Epithelial cell of prostate (primary cell): ENCODE measurements at places on chromosomes 1 and 21.

GRCh38 chr21:44485254-44485793 is 30.0 kb downstream of the LRRC3 start:
- no peak for DNase-seq

DNA sequence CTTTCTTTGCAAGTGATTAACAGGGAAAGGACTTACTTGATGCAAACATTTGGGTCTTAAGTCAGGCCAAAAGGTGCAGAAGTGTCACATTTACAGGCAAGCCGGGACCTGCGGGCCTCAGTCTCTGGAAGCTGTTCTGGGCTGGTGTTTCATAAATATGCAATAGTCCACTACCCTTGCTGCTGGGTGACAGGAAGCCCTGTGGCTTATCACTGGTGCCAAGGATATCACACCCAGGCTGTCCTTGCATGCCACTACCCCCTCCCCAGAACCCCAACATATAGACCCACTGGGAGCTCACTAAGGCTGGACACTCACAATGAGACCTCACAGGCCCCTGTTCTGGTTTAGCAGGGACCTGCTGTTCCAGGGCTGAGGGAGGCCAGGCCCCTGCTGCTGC is 3.4 kb upstream of the LEFTY2 start:
- DNase-seq = no peak

DNA sequence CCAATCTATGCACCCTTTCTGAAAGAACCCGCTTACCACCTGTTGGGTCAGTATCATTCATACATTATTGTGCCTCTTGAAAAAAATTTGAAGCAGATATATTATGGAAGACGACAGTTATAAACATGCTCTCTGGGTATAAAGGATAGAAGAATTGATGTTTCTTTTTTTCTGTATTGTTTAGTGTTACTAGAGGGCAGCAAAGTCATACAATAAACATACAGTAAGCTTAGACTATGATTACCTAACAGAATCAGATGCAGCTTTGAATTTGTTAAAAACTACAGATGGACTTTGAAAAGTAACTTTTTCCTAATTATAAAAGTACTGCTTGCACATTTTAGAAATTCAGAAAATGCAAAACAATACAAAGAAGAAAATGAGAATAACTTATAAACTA is 11.1 kb upstream of the PAXBP1 start:
- no peak for DNase-seq

DNA sequence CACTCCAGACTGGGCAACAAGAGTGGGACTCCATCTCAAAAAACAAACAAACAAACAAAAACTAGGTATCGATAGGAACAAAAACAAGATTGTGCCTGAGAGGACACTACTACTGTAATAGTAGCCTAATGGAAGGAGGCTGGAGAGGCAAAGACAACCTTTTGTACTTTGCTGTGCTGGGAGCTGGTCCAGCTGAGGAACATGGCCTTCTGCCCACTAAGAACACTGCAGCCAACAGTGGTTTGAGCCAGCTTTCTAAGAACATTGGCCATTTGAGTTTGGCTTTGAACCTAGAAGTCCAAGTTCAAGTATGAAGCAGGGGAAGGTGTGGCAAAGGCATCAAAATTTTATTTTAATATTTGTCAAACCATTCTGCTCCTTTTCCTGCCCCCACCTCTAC is 22.7 kb upstream of the RGS8 start:
- no peak for DNase-seq

DNA sequence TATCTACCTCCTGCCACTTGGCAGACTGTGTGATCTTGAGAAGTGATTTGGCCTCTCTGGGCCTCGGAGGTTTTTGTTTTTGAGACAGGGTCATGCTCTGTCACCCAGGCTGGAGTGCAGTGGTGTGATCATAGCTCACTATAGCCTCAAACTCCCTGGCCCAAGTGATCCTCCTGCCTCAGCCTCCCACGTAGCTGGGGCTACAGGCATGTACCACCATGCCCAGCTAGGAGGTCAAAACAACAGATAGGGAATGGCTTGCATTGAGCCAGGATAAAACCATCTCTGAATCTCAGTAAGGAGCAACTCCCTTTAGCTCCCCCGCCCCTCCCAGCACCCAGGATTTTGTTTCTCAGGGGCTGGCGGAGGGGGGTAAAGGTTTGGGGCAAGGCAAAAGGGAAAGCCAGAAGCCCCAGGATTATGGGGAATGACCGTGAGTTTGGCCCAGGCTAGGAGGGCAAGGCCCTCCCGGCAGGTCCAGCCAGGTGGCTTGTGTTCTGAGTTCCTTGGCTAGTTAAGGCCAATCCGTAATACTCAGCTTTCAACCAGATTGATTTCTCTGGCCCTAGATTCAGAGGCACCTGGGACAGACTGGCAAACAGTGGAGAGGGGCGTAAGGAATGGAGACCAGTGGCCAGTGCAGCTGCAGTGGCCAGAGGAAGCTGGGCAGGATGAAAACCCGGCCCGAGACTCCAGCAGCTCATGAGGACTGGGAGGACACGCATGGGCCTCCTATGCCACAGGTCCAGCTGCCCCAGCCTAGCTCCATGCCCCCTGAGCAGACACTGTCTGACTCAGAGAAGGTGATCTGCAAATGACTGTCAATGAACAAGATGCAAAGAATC is 130.1 kb downstream of the DMRTB1 start:
- no peak for DNase-seq

DNA sequence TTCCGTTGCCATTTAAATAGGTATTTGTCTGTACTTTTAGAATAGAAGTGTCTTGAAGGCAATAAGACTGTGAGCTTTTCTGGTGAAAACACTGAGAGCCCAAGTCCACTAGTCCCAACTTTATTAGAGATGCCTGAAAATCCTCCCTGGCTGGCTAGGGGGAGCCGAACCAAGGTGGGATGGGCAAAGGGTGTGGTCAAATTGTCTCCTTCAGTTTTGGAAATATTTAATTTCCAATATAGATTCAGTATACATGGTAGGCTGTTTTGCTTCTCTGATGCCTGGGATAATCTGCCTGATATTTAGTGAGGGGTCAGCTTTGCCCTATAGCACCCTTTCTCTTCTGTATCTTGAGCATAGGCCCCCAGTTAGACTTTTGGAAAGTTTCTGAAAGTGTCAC is 3.5 kb downstream of the ROR1 start:
- DNase-seq = no peak

- DNase-seq = no peak
Measured at GRCh38 chr1:173128742-173129141, 78.0 kb upstream of the TNFSF18 start.

DNA sequence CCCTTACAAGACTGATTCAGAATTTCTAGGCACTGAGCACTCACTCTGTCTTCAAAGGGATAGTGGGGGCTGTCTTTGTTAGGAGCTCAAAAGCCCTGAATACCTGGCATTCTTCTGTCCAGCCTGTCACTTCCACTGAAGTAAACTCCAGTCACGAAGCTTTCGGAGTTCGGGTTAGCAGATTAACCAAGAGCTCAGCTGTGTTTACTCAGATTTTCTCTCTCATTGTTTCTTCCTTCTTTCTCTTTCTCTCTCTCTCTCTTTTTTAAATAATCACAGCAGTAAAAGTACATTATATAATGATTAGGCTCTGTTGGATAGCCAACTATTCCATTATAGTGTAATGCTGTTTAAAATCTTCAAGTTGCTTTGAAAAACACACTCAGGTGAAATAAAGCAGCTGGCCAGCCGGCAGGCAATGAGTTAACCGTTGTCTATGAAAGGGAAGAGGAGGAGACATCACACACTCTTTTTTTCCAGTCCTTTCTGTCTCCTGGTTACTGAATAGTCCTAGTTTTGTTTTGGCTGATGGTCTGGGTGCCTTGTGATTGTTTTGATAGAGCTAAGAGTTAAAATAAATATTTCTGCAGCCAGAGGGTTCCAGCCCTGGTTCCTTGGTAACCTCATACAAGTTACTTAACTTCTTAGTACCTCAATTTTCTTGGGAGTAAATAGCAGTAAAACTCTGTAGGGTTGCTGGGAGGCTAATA is 89.8 kb downstream of the ADSS2 start:
- no peak for DNase-seq

GRCh38 chr1:51342591-51343206 is 12.3 kb upstream of the TTC39A start:
- no peak for DNase-seq

DNA sequence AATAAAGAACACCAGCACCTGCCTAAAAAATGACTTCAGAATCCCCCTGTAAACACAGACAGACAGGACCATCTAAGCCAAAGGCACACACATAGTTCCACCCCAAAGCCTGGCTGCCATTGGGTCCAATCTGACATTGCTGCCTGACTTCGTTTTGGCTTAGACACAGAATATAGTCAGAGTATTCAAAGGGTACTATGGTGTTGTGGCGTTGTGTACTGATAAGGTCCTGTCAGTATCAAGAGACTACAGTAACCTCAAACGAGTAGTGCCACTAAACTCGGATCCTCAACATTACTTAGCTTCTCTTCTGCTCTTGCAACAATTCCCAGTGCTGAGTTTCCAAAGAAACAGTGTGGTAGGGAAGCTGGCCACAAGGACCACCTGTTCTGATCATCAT is 169.3 kb upstream of the NR5A2 start:
- DNase-seq = no peak

- DNase-seq = no peak
Measured at GRCh38 chr21:15058854-15059263, 5.9 kb downstream of the NRIP1 start.

DNA sequence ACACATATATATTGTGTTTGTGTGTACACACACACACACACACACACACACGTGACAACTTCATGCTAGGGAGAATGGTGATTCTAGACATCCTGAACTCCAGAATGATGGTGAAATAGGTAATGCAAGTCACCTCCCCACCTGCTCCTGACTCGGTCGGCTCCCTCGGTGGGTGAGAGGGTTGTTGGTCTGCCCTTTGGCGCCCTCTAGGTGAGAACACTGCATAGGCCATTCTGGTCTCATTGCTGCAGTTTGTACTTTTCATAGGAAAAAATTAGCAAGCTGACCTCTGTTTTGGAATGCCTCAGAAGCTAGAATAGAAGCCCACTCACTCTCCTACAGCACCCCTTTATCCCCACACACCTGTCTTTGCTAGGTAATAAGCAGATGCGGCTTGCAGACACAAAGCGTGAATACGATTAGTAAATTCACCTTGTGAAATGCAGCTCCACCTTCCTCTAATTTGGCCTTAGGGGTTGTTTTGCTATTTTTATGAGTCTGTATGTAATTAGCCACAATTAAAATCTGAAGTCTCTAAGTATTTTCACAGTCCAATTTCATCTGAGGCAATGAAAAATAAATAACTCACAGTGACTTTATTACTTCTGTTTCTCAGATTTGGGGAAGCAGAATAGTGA is 130.0 kb upstream of the KCNJ15 start:
- DNase-seq = no peak

DNA sequence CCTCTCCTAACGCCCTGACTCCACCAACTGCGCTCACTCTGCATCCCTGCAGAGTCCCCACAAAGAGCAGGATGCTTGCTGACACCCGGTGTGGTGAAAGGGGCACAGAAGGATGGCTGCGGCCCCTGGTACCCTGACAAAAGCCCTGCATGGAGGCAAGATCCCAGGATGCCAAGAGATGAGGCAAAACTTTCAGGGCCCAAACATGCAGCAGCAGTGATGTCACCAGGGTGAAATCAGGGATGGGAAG is 36.6 kb downstream of the SLC9A1 start:
- no peak for DNase-seq

DNA sequence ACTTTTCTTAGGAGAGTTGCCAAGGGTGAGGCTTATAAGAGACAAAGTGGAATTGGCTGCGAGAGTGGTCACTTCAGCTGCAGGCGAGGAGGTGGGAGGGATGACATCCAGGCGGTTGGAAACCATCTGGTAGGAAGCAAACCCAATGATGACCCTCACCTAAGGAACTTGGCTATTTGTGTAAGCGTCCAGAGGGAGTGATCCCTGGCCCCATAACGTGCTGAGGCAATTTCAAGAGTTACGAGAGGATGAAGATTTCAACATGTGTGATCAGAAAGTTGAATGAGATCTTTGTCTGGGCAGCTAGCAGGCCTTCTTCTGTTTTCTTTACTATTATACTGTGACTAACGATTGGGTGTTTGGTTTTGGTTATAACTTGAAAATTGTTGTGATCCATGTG is 102.7 kb upstream of the VANGL1 start:
- no peak for DNase-seq

DNA sequence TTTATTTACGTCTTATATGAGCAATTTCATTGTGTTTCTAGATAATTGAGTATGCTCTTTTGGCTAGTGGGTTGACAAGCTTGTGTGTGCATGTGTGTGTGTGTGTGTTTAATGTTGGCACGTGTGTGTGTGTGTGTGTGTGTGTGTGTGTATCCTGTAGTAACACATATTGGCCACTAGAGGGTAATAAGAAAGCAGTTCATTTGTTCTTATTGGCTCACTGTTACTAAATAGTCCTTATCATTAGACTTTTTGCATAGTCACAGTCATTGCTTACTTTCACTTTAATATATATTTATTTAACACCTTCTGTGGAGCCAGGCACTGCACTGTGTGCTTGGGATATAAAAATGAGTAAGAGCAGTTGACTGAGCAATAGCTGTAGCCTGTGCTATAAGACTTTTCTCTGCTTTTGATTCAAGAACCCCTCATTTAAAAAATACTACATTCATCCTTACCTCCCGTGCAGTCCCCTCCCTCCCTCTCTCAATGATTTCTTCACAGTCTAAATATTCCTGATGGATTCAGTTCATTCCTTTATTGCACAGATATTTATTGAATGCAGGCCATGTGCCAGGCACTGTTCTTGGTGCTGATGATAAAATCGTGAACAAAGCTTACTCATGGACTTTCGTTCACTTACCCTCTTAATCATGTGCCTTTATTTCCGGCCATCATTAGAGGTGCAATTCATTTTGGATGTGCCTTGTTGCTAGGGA is 96.7 kb downstream of the DYRK1A start:
- peak; percentile 14 for DNase-seq

DNA sequence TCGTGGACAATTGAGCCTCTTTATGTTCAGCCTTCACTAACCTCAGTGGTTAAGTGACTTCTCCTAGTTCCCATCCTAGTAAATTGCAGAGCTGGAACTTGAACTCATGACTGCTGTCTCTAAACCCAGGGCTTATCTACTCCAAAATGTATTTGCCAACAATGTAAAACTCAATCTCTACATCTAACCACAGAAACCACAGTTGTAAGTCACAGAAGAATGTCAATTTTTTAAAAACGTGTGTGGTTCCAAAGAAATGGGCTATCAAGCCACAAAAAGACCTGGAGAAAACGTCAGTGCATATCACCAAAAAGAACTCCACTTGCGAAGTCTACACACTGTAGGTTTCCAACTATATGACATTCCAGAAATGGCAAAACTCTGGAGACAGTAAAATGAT is 172.6 kb upstream of the HMCN1 start:
- no peak for DNase-seq

GRCh38 chr1:171286032-171286705 is 27.8 kb upstream of the FMO4 start:
- DNase-seq = peak; percentile 60

DNA sequence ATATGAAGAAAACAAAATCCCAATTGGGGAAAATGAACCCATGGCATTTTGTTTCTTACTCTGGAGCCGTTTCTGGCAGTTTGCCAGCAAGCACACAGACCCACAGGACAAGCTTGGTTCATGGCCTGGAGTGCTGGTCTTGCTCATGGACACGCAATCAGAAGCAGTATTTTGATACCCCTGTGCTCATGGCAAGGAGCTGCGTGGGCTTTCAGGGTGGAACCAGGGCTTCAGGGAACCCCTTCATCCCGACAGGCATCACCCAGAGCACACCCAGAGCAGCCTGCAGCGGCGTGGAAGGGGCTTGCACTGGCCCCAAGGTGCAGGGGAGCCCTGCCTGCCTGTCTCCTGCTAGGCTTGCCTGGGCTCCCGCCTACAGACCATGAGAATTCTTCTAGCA is 45.4 kb upstream of the PCBP3 start:
- no peak for DNase-seq
